Esophagus muscularis mucosa (tissue), 4 donors: ENCODE measurements at places on chromosomes 6 and 20. TPM values are rescaled to one million over a fixed set of nuclear protein-coding genes. Genes with fewer than 3 reads are reported as not detected.
A peak's percentile ranks its signal among the peaks of the same experiment; 100 is the strongest.

DNA sequence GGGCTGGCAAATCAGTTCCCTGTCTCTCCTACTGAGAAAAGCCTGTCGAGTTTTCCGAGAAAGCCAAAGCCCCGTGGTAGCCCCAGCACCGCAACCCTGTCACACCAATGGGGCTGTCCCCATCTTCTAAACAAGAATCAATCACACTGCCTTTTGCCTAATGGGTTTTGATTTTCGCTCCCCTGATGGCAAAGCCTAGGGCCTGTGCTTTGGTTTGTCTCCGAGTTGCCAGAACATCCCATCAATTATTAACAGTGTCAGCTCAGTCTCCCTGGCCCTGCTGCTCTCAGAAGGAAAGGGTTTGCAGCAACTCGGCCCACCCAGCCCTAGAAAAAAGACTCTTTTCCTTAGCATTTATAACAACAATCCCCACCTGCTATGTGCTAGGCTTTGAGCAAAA is 4.2 kb downstream of the KCNB1 start:
- no peak for DNase-seq
- H3K36me3 ChIP-seq, result peaks cover 34% of the 10 kb centered on the region
- H3K27ac ChIP-seq, result peak overlapping the region; percentile 92
- H3K4me1 ChIP-seq, result peaks cover 93% of the 10 kb centered on the region
- H3K27me3 ChIP-seq, result peaks cover 10% of the 10 kb centered on the region

DNA sequence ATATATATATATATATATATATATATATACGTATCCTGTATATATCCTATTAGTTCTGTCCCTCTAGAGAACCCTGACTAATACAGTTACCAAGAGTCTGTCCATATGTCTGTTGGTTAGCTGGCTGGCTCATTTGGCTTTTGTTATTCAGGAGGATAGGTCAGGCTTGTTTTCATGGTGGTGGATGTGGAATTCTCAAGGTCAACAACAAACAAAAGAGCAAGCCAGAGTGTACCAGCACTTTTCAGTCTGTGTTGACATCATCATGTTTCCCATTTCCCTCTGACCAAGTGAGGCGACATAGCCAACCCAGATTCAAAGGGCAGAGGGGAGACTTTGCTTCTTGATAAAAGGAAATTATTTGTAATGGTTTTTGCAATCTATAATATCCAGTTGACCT is 88.5 kb upstream of the PTCHD4 start:
- no peak overlapping the region for H3K4me3 ChIP-seq
- no peak overlapping the region for H3K27ac ChIP-seq
- no peaks in the 10 kb centered on the region for H3K36me3 ChIP-seq
- DNase-seq, result no peak

- H3K27ac ChIP-seq, result no peak overlapping the region
- H3K4me1 ChIP-seq, result no peaks in the 10 kb centered on the region
- H3K27me3 ChIP-seq, result no peaks in the 10 kb centered on the region
- no peak for DNase-seq
Observed at GRCh38 chr6:73369157-73369556, 540 bp downstream of the OOEP start.

DNA sequence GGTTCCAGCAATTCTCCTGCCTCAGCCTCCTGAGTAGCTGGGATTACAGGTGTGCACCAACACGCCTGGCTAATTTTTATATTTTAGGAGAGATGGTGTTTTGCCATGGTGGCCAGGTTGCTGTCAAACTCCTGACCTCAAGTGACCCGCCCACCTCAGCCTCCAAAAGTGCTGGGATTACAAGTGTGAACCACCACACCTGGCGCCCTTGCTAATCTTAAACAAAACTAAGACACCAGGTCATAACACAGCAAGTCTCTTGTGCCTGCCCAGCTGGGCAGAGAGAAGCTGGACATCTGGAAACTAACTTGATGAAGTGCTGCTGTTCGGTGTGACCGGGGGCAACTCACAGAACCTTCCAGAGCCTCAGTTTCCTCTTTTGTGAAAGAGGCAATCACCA is 68.0 kb downstream of the PPP1R3G start:
- H3K4me1 ChIP-seq, result no peaks in the 10 kb centered on the region
- no peak for DNase-seq
- no peaks in the 10 kb centered on the region for H3K36me3 ChIP-seq

Gene MAP1LC3A
- total RNA-seq, result 103 TPM

Gene PPP1R16B
- total RNA-seq, result 3.7 TPM

- H3K27ac ChIP-seq, result no peak overlapping the region
- no peaks in the 10 kb centered on the region for H3K36me3 ChIP-seq
- H3K4me1 ChIP-seq, result peaks cover 70% of the 10 kb centered on the region
- DNase-seq, result no peak
Observed at GRCh38 chr20:37907677-37908401, 4.9 kb downstream of the VSTM2L start.

- DNase-seq, result no peak
- peaks cover 10% of the 10 kb centered on the region for H3K4me1 ChIP-seq
- no peaks in the 10 kb centered on the region for H3K27me3 ChIP-seq
Observed at GRCh38 chr6:16257999-16258708, 19.8 kb downstream of the GMPR start.

GRCh38 chr6:153942361-153942760 is 96.7 kb upstream of the OPRM1 start:
- no peak overlapping the region for H3K27ac ChIP-seq
- no peaks in the 10 kb centered on the region for H3K27me3 ChIP-seq
- DNase-seq, result no peak
- H3K4me1 ChIP-seq, result no peaks in the 10 kb centered on the region
- no peak overlapping the region for H3K4me3 ChIP-seq
